LHCN-M2 (cell line): ENCODE measurements at places on chromosomes 2 and 18. TPM values are rescaled to one million over a fixed set of nuclear protein-coding genes. Genes with fewer than 3 reads are reported as not detected.

DNA sequence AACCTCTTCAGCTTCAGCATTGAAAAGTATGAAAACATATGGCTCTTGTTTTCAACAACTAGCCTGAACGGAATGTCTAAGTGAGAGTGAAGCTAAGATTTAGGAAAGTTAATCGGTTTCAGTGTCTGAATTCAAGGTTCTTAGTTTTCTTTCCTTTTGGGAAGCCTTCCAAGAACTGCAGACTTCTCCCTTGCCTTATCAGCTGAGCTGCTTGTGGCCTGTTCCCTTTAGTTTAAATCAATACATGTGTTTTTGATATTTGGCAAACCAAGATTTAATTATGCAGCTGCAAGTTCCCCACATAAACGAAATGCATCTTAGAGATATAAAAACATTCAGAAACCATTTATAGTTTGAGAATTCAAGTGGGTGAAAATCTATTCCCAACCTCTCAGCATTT, 274.3 kb upstream of the NRP2 start:
- DNase-seq, result no peak

DNA sequence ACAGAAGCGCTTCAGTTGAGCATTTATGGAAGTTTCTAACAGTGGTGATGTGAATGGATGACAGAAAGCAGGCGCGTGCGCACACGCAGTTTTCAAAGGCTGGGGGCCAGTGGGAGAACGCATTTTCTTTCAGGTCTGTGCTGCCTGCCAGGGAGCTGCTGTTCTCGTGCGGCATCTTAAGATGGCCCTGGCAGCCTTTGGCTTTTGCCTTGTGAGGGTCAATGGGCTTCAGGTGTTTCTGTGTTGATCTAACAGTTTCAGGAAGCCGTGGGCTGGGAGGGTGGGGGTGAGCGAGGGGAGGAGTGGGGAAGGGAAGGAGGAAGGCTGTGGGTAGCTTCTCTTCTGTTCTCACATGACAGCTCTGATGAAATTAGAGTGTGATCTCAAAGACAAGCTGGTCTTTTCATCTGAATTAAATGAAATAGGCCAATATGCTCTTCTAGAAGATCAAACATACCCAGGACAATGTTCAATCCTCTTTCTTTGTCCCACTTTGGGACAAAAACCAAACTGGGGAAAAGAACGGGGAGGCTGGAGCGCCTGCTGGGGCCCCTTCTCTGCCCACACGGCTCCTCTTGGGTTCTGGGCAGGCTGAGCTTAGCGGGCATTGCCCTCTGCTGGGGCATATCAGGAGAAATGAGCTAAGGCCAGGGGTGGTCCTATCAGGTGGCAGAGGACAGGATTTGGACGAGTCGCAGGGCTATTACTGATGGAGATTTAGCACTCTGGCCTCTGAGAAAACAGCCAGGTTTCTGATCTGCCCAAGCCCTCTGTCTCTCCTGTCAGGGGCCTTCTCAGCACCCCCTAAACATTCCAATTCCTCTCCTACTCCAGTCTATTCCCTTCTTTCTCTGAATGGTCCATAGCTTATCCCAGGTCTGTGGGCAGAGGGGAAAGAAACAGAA, 126.2 kb upstream of the LGALSL start:
- DNase-seq, result peak; percentile 21

DNA sequence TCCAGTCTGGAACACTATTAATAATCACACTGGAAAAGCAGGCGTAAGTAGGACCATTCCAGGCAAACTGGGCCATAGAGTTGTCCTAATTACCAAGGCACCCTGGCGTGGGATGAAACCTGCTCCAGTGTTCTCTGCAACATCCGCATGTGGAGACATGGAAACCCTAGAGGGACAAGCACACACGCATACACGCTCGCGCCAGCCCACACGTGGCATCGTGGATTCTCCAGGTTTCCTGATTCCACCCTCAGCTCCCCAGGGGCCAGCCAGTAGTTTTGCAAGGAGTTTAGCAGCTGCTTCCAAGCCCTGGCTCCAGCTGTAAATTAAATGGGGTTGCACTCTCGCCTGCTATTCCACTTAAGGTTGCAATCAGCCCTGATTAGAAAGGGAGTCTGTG, 127.7 kb downstream of the DYSF start:
- DNase-seq, result peak; percentile 34

- DNase-seq, result no peak
These were observed 58.9 kb upstream of the CTNNA2 start for GRCh38 chr2:79453918-79454317.

DNA sequence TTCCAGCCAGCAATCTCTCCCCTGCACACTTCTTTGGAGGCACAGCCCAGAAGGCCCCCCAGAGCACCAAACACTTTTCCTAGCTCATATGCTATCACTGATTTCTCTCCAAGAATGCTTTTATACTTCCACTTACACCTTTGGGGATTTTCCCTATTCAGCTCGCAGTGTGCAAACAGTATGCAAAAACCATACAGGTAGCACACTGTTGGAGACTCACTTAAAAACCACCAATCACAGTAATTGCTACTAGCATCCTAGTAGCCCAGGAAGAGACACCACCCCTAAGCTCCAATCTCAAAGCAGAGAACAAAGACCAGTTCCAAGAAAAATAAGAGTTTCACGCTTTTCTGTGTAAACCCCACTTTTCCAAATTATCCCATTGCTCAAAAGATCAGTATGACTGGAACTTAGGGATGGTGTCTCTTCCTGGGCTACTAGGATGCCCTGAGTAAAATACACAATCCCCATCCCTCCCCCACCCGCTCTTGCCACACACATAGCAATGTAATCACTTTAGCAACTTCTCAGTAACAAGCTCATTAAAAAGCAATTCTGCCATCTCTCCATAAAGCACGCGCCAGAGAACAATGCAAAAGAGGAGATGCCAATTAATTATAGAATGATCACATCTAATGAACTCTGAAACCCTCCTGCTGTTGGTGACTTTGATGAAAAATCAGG, 43.0 kb downstream of the KLF7 start:
- DNase-seq, result no peak

- no peak for DNase-seq
These were observed 75.9 kb downstream of the DNMT3A start for GRCh38 chr2:25265802-25266201.

DNA sequence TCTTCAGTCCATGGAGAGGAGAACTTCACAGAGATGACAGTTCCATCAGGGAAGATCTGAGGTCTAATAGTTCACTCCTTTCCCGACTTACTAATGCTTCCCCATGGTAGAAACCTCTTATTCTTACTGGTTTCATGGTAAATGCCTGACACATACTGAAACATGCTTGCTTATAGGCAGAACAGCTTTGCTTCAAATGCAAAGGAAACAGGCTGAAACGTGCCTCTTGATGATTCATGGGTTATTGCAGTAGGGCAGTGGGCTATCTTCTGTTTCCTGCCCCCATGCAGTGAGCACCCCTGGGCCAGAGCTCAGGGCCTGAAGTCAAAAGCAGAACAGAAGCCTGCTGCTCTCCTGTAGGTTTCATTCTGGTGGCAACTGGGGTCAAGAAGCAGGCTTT, 223.5 kb downstream of the RDH14 start:
- DNase-seq, result no peak

DNA sequence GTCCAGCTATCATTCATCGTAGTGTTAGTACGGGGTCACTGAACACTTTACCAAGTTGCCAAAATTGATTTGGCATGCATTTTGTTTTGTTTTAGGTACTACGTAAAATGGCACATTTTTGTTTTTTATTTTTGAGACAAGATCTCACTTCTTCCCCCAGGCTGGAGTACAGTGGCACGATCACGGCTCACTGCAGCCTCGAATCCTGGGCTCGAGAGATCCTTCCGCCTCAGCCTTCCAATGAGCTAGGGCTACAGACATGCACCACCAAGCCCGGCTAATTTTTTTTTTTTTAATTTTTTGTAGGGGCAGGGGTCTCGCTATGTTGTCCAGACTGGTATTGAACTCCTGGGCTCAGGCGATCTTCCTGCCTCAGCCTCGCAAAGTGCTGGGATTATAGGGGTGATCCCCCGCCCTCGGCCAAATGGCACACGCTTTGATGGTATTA, 786 bp downstream of the TAF1B start:
- DNase-seq, result peak; percentile 54

DNA sequence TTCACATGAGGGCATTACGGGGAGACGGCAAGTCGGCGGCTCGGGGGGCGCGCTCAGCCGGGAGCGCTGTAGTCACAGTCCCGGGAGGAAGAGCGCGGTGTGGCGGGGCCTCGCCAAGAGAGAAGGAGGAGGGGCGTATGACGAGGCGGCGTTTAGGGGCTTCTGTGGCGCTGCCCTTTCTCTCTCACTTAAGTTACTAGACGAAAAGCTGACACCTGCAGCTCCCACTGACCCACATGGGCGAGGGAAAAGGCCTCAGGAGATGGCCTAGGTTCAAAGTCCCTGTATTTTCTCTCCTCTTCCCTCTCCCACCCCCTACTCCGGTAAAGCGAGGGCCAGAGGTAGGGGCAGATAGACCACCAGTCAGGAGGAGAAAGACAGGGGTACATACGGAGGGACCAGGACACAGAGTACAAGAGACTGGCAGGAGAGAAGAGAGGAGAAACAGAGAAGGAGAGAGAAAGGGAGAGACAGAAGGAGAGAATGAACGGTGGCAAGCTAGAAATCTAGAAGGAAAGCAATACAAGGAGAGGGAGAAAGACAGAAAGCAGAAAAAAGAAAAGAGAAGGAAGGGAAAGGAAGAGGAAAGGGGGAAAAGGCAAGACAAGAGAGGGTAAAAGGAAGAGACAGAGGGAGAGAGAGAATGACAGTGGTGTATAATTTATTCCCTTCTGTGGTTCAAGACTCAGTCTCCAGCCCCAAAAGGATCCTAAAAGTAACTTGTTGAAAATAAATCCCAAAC, 3.8 kb downstream of the SIX2 start:
- DNase-seq, result no peak

GRCh38 chr2:184339966-184340365, 258.4 kb upstream of the ZNF804A start:
- no peak for DNase-seq

DNA sequence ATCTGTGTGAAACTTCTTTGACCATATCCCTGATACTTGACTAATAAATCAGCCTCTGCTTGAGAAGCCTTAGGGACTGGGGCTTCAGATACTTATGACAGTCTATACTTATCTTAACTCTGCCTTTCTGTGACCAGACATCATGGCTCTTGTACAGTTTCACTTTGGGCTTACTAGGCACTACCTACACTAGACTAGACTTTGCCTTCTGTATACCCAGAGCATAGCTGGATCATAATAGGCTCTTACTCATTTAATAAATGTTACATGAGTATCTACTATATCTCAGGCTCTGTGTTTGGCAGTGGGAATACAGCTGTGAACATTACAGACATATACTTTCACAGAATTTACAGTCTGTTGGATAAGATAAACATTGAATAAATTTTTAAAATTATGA, 9.0 kb downstream of the UGP2 start:
- no peak for DNase-seq

- DNase-seq, result no peak
These were observed 4.4 kb upstream of the ANKRD23 start for GRCh38 chr2:96848264-96848663.

DNA sequence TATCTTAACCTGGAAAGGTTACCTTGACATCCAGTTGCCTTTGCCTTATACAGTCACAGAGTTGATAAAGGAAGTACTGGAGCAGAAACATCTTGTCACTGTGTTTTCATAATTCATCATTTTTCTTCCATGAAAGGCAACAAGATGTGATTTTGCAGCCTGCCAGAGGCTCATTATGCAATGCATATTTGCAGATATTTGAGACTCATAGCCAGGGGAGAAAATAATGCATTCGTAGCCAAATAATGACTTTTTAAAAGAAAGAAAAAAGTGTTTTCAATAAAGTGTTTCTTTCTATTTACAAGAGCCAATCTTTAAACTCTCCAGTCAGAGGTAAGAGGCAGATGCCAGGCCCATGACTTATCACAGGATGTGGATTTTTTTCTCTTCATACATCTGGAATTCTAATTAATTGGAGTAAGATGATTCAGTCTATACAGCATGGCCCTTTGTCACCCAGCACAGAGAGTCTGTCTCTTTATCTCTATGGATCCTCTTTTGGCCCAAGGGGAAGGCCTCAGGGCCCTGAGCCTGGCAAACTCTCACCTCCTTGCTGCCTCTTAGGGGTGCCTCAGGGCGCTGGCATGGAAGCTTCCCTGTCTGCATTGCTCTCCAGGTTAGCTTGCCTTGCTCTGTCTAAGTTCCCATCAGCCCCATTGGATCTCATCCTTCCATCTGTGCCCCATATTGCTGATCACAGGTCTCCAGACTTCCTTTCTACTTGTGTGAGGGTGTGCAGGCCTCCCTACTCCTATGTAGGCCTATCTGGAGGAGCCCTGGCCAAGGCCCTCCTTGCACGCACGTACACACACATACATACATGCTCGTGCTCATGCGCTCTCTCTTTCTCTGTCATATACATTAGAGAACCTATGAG, 247.7 kb downstream of the TPGS2 start:
- peak; percentile 61 for DNase-seq

DNA sequence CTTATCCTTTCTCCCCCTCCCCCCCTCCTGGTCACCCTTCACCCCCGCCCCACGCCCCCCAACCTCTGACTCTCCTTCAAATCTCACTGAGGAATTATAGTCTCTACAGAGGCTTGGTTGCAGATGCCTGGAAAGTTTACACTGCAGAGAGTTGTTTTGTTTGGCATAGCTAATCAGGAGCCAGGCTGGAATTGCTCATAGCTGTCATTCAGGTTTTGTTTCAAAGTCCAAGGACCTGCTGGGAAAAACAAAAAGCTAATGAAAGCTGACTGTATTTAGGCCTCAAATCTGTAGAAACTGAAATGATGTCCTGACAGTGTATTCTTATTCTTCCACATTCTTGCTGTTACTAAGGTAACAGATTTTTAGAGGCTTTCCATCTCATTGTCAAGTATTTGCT, 22.6 kb downstream of the GREB1L start:
- DNase-seq, result peak; percentile 57

Gene LIMS3
- total RNA-seq, result 4.5 and 20.6 TPM in 2 replicates

Gene EPHA4
- total RNA-seq, result 6.6 and 17.4 TPM in 2 replicates

Gene LIPG
- total RNA-seq, result 0.11 and 0.19 TPM in 2 replicates

Gene RAB6C
- not detected in 2 replicates for total RNA-seq

Gene EPC2
- total RNA-seq, result 11.8 and 13.8 TPM in 2 replicates

Gene ABCB11
- not detected in 2 replicates for total RNA-seq

Gene RGPD3
- 0.11 and 0.13 TPM in 2 replicates for total RNA-seq
